ENCODE measurements at places on chromosomes 1 and 21.

DNA sequence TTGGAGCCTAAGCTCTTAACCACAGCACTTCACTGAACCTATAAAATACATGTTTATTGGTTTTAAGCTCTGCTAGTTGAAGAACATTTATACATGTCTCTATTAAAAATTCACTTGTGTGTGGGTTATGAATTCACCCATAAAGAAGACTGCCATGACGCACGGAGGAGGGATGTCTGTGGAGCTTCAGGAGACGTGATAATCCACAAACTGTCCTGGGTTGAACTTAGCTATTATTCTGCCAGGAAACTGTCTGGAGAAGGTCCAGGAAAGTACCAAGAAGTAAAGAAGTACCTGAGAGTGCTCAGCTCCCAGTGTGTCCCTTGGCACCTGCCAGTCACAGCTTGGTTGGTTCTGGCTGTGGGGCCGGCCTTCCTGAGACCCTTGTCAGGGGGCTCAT, 56.3 kb downstream of the DDR2 start:
- DNase-seq = no peak

GRCh38 chr1:208111646-208112190, 132.5 kb downstream of the PLXNA2 start:
- no peak for DNase-seq

- DNase-seq = no peak
Measured at GRCh38 chr1:74113333-74113732, 84.6 kb downstream of the LRRIQ3 start.

GRCh38 chr1:202010180-202011015, at the start of gene ELF3:
TSS of gene ELF3 (plus strand) at chr1:202010587. CDS start at chr1:202011137, 550 bp downstream.
- no peak for DNase-seq

- DNase-seq = no peak
Measured at GRCh38 chr1:36217670-36218069, 6.6 kb upstream of the THRAP3 start.

- DNase-seq = no peak
Measured at GRCh38 chr1:17084787-17085186, 31.0 kb upstream of the SDHB start.

- no peak for DNase-seq
Measured at GRCh38 chr1:225691377-225691776, 38.5 kb upstream of the ENAH start.

DNA sequence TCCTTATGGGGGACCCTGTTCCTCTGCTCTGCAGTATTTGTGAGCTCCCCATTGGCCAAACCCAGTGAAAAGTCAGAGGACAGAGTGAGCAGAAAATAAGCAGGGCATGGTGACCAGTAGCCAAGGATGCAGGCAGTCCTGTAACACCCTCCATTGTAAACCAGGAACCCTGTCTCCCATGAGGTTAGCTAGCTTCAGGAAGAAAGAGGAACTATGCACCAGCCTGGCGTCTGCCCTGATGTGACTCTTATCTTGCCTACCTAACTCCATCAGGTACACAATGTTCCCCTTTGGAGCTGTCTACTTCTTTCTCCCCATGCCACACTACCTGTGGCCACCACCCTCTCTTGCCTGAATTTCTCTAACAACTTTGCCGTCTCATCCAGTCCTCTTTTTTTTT, 119.2 kb downstream of the LRIG2 start:
- DNase-seq = no peak

DNA sequence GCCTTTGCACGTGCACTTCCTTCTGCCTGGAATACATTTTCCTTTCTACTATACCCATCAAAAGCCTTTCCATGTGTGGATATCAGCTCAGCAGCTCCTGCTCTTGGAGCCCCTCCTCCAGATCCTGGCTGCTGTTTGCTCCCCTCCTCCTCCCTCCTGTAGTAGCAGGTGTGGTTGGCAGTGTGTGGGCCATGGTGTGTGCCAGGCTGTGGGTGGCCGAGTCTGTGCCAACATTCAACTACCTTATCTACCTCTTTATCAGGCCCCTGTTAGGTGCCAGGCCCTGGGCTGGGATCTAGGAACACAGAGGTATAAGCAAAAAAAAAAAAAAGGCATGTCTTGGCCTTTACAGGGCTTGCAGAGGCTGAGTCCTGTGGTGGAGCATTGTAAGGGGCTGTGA, 180.6 kb upstream of the JUN start:
- DNase-seq = no peak

GRCh38 chr1:19467199-19468187, 17.8 kb downstream of the CAPZB start:
- DNase-seq = no peak

DNA sequence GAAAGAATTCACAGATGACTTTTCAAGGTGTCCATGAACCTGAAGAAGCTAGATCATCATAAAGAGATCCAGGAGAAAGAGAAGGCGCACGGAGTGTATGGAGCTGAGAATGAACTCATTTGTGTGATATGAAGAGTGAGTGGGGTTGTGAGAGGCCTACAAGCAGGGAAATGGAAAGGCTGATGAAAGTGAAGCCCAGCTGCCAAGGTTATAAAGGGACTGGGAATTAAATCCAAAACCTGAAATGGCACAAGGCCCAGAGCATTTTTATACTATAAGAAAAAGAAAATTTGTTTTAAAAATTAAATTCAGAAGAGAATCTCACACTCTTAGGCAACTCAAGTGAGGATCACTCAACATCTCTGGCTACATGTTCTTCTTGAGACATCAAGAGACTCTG, 43.4 kb downstream of the HSD3B1 start:
- no peak for DNase-seq

- DNase-seq = no peak
Measured at GRCh38 chr21:26236281-26236680, 65.7 kb upstream of the APP start.

GRCh38 chr1:3697810-3698209, 45.5 kb downstream of the TP73 start:
- no peak for DNase-seq

DNA sequence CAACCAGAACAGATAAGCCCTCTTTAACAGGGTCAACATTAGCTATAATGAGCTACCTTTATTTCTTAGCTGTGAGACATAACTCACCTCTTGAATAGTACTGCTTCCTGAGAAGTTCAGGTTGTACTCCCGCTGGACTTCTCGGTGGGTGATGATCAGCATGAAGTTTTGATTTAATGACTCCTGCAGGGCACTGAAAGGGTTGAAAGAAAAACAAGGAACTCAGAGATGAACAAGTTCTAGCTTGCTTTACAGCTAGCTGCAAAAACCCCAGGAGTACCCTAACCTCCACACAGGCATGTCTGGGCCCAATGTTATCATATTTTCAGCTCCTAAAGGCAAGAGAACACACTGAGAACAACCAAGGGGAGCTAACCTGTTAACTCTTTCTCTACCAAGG, 254.4 kb downstream of the FAF1 start:
- no peak for DNase-seq

DNA sequence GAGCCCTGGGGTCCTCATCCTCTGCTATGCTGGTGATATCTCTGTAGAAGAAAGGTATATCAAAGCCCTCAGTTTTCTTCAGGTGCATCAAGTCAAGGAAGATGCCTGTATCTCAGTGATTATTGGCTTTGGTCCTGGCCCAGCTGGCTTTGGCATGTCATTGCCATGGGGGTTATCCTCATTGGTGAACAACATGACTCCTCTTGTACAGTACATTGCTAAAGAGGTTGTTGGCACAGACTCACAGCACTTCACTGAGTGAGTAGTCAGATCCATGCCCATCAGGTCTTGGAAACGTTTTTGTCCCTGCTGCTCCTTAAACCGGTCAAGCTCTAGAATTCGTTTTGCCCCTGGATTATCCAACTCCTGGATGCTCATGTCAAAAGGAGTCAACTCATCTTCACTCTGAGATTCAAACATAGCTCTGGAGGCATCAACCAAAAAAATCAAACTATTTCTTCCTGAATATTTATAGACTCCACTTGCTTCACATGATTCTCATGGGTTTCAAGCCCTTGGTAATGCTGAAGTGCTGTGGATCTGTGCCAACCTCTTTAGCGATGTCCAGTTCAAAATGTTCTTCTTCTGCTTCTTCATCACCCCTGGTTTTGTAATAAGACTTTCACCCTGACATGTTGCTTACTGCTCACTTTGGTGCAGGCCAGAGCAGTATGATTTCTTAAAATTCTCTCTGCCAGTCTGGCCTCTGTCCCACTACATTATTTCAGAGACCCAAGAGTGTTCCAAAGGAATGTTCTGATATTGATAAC, 43.0 kb upstream of the RAB3GAP2 start:
- DNase-seq = no peak

GRCh38 chr1:62185677-62186076, 9.0 kb upstream of the L1TD1 start:
- no peak for DNase-seq

DNA sequence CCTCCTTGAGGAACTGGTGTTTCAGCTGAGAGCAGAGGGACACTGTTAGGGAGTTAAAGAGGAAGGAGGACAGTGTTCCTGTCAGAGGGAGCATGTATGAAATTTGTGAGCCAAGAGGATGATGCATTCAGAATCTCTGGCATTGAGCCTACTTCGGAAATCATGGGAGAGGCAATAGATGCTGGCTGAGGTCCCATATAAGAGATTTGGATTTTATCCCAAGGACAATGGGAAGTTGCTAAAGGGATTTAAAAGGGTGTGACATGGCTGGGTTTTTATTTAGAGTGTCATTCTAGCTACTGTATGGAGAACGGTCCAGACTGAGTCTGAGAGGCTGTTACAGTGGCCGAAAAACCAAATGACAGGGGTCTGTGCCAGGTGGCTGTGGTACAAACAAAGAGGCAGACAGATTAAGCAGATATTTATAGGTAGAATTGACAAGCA, 403.2 kb upstream of the B3GALT2 start:
- DNase-seq = no peak

- no peak for DNase-seq
Measured at GRCh38 chr1:4695241-4695640, 40.8 kb downstream of the AJAP1 start.

DNA sequence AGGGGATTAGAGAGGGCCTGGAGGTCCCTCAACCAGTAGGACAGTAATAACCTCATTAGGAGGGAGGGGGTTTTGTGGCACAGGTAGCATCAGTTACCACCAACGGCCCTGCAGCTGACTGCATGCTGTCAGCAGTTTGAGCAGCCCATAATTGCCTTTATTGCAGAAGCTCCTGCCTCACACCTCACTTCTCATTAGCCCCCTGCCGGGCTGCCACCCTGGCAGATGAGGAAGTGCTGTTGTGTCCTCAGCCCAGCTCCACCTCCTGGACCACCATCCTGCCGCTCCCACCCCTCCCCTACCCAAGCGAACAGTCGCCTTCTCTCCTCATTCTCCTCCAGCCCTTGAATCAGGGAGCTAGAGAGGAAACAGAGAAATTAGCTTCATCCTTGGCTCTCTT, 237.4 kb downstream of the LMX1A start:
- no peak for DNase-seq

DNA sequence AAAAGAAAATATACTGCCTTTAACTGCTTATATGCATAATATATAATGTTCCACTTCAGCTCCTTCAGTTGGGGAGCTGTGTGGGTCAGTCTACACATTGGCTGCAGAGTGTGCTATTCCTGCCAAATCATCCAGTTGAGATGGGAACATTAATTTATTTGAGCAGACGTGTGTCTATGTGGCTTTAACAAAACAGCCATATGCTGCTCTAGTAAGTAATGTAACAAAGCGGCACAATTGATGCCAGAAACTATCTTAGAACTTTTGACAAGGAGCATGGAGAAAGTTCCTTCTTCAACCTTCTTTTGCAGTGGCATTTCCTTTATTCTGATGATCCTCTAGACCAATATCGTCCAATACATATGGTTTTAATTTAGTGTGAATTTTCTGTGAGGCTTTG, 285.9 kb upstream of the C1orf87 start:
- no peak for DNase-seq

DNA sequence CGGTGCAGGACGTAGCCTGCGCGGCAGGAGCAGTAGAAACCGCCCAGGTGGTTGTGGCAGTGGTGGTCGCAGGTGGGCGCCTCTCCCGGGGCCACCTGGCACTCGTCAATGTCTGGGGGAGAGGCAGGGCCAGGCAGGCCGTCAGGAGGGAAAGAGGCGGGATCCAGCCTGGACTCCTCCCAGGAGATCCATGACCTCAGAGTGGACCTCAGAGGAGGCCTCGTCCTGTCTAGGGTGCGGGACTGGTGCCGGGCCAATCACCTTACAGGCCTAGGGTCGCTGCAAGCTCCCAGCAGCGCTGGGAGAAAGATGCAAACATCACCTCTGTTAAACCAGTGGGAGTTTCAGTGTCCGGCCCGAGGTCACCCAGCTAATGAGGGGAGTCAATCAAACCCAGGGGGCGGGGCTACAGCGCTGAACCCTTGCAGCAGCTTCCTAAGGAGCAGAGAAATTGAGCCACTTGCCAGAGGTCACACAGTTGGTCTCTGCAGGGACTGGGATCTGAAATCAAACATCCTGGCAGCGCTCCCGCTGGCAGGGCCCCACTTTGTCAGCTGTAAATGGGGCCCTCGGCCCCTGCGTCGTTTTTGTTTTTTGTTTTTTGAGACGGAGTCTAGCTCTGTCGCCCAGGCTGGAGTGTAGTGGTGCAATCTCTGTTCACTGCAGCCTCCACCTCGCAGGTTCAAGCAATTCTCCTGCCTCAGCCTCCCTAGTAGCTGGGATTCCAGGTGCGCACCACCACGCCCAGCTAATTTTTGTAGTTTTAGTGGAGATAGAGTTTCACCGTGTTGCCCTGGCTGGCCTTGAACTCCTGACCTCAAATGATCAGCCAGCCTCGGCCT, 1.4 kb downstream of the MASP2 start:
- DNase-seq = no peak

DNA sequence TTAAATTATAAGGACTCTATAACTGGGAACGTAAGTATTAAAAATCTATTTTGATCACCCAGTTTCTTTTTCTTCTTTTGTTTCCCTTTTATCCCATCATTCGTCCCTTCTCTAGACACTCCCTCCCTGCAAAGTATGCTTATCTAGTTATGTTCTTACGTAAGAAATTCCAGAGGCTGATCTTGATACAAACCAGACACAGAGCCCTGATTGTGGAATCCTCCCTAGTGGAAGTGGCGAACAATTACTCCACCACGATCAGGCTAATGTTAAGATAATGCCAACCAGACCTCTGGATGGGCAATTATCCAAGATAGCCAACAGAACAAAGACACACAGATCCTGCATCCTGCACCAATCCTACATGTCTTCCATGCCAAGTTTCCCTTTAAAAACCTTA, 1557.4 kb downstream of the PLA2G4A start:
- DNase-seq = no peak

DNA sequence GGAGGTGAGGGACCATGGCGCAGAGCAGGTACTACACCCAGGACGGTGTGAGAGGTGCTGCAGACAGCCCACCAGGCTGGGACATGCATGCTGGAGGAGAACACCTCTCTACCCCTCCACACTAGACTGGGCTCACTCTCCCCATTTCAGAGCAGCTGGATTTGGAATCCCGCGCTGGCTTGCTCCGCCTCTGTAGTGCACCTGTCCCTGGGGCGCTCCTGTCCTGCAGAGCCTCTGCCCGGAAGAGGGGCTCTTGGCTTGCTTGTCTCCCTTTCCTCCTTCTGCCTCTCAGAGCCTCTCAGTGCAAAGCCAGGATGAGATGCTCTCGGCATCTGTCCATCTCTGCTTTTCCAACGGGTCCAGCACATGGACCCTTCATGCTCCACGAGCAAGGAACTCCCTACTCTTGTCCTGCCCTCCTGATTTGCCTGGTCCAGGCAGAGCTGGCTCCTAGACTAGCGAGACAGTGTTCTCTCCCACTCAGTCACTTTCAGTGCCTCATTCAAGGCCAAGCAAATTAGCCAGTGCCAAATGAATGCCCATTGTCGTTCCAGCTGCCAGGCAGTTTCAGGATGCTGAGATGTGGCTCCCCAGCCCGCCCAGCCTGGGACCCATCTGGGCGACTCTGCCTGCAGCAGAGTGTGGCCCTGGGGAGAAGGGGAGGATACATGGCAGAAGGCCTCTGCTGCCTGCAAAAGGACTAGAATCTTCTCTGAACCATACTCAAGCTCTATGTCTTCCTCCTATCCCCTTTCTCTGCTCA, 33.7 kb downstream of the CDCA8 start:
- DNase-seq = no peak
